ENCODE measurements at places on chromosomes 2 and 18.

GRCh38 chr2:29463181-29463900, 348.1 kb downstream of the CLIP4 start:
- peak; percentile 92 for DNase-seq

DNA sequence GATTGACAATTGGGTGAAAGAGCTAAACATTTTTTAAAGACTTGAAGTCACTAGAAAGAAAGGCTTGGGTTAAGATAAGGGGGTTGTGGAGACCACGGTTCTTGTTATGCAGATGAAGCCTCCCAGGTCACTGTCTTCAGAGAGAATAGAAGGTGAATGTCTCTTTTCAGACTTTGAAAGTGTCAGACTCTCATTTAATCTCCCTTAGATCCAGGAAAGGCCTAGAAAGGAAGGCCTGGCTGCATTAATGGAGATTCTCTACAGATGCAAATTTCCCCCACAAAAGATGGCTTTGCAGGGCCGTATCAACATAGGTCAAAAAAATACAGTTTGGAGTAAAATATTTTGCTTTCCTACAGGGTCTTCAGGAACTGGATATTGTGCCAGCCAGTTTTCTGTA, 193.9 kb downstream of the RTP5 start:
- no peak for DNase-seq

- no peak for DNase-seq
Observed at GRCh38 chr2:24365051-24365450, 4.7 kb upstream of the ITSN2 start.

DNA sequence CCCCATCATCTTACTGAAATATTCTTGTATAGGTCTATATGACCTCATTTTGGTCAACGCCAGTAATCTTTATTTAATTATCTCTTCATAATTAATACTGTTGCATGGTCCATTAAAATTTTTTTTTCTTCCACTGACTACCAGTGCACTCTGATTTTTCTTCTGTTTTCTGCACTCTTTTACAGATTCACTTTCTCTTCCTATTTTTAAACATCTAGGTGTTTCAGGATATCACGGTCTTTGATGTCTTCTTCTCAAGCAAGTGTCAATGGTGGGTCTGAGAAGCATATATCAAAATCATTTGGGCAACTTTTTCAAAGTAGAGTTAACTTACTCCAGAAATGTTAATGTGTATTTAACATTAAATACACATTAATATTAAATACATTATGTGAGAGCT, 51.4 kb downstream of the CCDC141 start:
- no peak for DNase-seq

GRCh38 chr2:80748592-80748991, 444.0 kb upstream of the LRRTM1 start:
- DNase-seq: no peak

GRCh38 chr18:21257386-21257785, 15.4 kb downstream of the GREB1L start:
- DNase-seq: no peak

- no peak for DNase-seq
Observed at GRCh38 chr2:11718606-11719005, 27.8 kb upstream of the LPIN1 start.
